ENCODE measurements at places on chromosomes 1 and 21. TPM values are rescaled to one million over a fixed set of nuclear protein-coding genes. Genes with fewer than 3 reads are reported as not detected.

Gene MYBPH
- total RNA-seq = not detected

Gene RAB25
- total RNA-seq = 82.5 TPM

Gene S100A11
- total RNA-seq = 126 TPM

Gene UMODL1
- total RNA-seq = not detected

Gene LCE2A
- total RNA-seq = not detected

Data from WTC11 (cell line).